ENCODE measurements at places on chromosomes 5 and 9.

DNA sequence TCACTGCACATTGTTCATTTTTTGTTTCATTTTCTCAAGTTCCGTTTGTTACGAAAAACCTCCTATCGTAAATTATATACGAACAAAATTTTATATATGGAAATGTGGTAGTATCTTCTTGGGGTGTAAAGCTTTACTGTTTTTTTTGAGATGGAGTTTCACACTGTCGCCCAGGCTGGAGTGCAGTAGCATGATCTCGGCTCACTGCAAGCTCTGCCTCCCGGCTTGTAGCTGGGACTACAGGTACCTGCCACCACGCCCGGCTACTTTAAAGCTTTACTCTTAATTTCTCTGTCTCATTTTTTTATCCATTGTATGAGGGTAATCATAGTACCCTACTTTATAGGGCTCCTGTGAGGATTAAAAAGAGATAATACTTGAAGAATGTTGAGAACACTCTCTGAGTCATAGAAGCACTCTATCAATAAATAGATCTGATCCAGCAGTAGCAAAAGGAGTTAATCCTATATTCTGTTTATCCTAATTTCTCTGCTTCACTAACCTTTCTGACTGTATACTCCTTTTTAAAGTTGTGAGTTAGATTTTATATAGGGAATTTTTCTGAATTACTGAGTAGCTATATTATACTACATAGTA is 5.6 kb upstream of the LRRC70 start:
- no peak for DNase-seq

- DNase-seq = no peak
Observed at GRCh38 chr9:123365287-123365880, 9.4 kb downstream of the CRB2 start.

DNA sequence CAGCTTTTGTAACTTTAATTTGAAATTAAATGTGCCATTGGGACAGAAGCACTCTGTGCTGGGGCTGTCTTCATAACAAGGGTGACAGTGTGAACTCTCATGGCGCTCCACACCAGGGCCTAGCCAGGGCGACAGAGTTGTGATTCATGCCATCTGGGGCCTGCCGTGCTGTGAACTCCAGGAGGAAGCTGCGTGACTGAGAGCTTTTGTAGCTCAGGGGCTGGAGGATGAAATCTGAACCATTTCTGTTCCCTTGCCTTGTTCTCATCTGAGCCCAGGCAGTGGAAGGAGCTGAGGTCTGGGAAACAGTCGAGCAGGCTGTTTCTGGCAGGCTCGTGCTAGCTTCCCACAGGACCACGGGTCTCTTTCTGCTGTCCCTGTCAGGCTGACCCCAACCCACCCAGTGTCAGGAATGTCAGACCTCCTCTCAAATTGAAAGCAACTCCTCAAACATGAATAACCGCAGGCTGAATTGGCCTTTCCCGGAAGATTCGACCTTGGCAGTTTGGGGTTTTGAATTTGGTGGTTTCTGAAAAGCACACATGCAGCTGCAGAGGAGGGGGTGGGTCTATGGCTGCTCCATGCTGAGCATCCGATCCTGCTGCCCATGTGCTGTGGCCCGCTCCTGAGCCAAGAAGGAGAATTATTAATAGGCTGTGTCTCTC is 69.2 kb upstream of the RPS23 start:
- no peak for DNase-seq

DNA sequence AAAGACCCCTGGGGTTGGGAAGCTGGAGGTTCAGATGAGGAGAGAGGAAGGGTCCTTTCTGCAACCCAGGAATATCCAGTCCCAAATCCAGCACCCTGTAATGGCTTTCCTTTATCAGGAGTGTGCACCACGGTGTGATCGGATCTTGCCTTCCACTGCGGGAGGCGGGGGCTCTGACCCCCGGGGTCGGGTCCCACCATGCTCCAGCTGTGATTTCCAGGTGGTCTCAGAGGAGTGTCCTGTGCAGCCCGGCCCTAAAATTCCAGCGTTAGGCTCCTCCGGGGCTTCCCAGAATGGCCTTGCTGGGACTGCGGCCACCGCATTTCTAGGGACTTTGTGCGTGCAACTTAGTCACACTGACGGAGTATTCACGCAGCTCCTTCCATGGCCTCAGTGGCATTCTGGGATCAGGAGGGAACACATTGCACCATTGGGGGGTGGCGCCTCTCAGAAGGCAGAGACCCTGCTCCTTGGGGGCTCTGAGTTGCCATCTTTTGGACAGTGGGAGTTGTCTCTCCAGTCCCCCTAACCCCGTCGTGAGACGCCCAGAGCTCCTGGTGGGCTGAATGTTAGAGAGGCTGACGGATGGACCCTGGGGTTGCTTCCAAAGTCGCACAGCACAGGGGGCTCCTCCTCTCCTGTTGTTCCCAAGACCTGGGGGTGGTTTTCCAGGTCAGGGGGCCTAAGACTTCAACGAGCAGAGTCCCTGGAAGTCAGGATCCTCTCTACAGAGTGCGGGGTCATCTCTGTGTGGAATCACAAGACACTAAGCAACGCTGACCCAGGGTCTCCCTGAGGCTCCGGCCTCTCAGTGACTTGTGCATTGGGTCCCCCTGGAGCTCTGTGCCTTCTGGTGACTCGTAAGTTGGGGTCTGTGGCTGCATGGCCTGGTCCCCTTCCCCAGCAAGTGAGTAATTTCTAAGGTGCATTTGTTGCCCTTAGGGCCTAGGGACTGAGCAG is 42.7 kb upstream of the IRX4 start:
- DNase-seq = no peak

GRCh38 chr5:77996943-77997342 is 220.8 kb upstream of the TBCA start:
- no peak for DNase-seq

- no peak for DNase-seq
Observed at GRCh38 chr9:12708562-12709298, 15.5 kb downstream of the TYRP1 start.

- no peak for DNase-seq
Observed at GRCh38 chr5:143073766-143074165, 303.6 kb downstream of the ARHGAP26 start.

DNA sequence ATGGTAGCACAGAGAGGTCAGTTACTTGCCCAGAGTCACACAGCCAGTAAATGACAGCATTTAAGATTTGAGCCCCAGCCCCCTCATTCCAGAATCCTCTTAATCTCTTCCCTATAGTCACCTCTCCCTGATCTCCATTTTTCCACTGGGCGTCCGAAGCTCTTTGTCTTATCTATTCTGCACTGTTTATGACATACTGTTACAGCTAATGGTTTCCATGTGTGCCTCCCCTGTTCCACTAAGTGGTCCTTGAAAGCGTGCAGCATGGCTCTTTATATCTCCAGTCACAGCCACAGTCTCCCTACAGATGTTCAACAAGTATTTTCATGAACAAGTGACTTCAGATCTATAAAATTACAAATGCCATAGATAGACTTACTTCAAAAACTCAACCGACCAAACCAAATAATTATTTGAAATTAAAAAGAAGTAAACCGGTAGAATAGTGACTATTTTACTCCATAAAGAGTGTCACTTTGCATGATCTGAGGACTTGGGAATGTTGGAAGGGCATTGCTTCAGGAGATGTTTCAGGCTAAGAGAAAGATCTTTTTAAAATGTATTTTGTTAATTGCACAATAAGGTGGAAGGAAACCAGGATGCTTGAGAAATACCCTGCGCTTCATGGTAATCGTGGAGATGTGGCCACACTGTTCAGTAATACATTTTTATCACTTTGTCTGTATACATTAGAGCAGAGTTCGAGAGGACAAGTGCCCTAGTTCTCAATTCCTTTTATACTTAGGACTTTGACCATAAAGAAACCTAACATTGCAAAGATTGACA is 237.2 kb downstream of the FBXL7 start:
- DNase-seq = no peak

- no peak for DNase-seq
Observed at GRCh38 chr9:124300312-124300711, 42.6 kb downstream of the NEK6 start.

DNA sequence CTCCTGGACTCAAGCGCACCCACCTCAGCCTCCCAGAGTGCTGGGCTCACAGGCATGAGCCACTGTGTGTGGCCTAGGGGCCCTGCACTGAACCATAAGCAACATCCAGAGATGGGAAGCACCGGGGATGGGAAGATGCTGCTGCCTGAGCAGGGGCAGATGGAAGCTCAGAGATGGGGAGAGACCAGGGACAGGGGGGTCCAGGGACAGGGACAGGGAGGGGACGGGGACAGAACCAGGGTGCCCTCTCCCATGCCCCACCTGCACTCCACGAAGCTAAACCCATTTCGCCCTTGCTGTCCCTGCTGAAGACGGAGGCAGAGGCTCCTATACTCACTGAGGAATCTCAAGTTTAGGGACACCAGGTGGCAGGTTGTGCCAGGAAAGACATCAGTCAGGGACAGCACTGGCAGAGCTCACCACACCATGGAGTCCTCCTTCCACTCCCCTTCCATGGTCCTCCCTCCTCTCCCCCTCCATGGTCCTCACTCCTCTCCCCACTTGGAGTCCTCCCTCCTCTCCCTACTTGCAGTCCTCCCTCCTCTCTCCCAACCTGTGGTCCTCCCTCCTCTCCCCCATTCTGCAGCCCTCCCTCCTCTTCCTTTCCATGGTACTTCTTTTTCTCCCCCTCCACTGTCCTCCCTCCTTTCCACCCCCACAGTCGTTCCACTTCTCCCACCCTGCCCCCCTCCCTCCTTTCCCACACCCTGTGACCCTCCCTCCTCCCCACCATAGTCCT is 45.5 kb upstream of the LRRC14B start:
- DNase-seq = no peak

GRCh38 chr9:14574173-14574572 is 119.1 kb downstream of the ZDHHC21 start:
- no peak for DNase-seq

- DNase-seq = no peak
Observed at GRCh38 chr9:75891771-75892215, 1.3 kb downstream of the PCSK5 start.

- DNase-seq = no peak
Observed at GRCh38 chr9:97487107-97487506, 14.4 kb upstream of the TMOD1 start.

- DNase-seq = no peak
Observed at GRCh38 chr5:43616535-43616934, 13.6 kb downstream of the NNT start.

DNA sequence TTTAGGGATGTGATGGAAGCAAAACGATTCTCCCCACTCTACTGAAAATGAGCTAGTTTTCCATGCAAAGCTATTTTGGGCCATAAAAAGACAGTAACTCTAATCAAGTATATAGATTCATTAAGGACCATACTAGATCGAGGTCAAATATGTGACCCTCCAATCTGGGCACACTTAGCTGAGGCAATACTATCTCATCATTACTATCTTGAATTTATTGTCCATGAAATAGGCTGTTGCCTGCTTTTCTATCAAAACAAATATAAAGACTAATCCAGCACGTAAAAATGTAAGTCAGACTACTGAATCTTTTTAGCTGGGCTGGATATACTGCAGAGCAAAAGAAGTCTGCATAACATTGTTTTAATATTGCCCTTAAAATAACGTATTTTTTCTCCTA is 943.1 kb downstream of the NR2F1-AS1 start:
- no peak for DNase-seq

GRCh38 chr5:1100664-1101574 is 10.9 kb downstream of the SLC12A7 start:
- DNase-seq = no peak

DNA sequence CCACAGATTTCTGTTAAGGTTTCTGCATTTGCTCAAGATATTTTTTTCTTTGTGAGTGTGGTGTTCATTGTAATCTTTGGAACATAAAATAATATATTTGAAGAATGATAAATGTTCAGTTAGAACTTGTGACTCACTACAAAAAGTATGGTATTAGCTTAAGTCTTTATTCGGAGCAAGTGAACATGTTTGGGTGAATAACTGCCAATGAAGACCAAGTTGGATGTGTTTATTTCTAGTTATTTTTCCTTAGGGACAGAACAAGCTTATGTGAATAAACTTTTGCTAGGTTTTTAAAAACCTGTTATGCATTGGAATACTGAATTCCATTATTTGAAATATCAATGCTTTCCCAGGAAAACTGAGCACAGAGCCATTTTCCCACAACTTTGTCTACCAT is 418.6 kb downstream of the SLCO4C1 start:
- no peak for DNase-seq

- no peak for DNase-seq
Observed at GRCh38 chr9:84828046-84828445, 158.5 kb downstream of the NTRK2 start.

DNA sequence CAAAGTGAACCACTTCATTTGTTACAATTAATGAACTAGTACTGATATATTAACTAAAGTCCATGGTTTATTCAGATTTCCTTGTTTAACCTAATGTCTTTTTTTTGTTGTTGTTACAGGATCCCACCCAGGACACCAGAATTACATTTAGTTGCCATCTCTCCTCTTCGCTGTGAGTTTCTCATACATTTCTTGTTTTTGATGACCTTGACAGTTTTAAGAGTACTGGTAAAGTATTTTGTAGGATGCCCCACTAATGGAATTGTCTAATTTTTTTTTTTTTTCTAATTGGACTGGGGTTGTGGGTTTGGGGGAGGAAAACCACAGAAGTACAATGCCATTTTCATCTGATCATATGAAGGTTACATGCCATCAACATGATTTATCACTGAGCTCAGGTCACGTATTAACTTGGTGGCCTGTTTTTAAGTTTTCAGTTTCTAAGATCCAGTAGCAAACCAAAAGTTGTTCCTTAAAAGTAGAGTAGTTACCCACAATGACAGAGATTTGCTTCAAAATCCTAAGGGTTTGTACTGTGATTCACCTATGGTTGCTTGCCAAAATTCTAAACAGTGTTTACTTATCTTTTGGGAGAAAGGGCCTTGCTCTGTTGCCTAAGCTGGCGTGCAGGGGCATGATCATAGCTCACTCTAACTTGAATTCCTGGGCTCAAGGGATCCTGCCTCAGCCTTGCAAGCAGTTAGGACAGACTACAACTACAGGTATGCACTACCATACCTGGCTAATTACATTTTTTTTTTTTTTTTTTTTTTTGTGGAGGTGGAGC is 4.5 kb upstream of the OTULIN start:
- no peak for DNase-seq

GRCh38 chr5:105054406-105054805 is 1491.8 kb upstream of the NUDT12 start:
- DNase-seq = no peak

DNA sequence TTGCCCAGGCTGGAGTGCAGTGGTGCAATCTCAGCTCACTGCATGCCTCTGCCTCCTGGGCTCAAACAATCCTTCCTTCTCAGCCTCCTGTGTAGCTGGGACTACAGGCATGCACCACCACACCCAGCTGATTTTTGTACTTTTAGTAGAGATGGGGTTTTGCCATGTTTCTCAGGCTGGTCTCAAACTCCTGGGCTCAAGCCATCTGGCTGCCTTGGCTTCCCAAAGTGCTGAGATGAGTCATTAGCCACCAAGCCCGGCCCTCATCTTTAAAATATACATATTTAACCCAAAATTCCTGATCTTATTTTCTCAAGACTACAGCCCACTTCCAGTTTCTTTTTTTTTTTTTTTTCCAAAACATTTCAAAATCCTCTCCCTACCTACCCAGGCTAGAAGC is 31.7 kb upstream of the MINAR2 start:
- DNase-seq = no peak

Measured in stimulated activated CD8-positive, alpha-beta memory T cell treated with anti-CD3 and anti-CD28 coated beads, Interleukin-4, amount 100 ng/mL, for 4 hours (primary cell).